NAMALWA (cell line): ENCODE measurements at places on chromosomes 4 and X.

- no peak for DNase-seq
Measured at GRCh38 chrX:100685997-100686305, 42.0 kb downstream of the SRPX2 start.

GRCh38 chrX:16160729-16161128 lies 6.6 kb upstream of the MAGEB17 start:
- no peak for DNase-seq

- DNase-seq = no peak
Measured at GRCh38 chrX:53196678-53197077, 28.3 kb downstream of the KDM5C start.

DNA sequence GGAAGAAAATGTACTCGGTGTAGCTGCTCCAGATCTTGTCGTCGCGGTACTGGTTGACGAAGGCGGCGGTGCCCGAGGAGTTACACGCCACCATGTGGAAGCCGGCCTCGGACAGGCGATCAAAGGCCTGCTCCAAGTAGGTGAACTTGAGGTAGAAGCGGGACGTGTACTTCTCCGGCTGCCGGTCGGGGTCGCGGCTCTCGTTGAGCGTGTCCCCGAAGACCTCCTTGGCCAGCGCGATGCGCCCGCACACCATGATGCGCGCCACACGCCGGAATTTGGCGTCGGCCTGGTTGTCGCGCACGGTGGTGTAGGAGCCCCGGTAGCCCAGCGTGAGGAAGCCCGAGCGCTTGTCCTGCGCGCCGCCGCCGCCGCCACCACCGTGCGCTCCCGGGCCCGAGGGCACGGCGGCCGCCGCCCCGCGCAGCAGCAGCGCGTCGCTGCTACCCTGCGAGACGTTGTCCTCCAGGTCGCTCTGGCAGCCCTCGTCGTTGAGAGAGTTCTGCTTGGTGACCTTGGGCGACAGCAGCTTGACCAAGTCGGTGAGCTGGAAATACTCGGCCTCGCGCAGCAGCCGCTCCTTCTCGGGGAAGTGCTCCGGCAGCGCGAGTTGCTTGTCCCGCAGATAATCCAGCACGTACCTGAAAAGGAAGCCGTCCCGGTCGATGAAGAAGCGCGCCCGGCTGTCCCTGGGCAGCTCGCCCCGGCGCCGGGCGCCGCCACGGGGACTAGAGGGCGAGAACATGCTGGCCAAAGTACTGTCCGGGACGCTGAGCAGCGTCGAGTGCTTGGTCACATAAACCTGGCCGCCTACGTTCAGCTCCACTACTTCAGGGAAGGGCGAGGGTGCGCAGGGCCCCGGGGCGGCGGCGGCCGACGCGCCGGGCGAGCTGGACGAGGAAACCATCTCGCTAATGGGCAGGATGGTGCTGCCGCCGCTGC lies 775 bp downstream of the KCTD8 start:
- DNase-seq = no peak

GRCh38 chrX:119745283-119745848 lies 13.0 kb upstream of the SOWAHD start:
- no peak for DNase-seq

- DNase-seq = no peak
Measured at GRCh38 chrX:70134116-70134477, 850 bp downstream of the IGBP1 start.

DNA sequence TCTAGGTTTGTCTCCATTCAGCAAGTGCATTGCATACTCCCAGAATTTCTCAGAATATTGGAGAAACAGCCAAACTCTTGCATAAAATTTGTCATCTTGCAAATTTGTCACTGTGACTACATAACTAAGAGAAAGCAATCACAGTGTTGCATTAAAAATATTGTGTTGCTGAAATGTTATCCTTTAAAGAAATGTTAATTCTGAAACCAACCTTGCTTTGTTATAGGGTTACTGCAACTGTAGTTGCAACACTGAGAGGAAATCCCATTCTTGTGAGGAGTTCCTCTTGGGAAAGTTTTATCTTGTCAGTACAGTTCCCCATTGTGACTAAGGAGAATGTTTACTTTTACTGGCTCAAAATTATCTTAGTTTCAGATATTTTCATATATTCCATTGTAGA lies 20.9 kb downstream of the CYBB start:
- DNase-seq = no peak

DNA sequence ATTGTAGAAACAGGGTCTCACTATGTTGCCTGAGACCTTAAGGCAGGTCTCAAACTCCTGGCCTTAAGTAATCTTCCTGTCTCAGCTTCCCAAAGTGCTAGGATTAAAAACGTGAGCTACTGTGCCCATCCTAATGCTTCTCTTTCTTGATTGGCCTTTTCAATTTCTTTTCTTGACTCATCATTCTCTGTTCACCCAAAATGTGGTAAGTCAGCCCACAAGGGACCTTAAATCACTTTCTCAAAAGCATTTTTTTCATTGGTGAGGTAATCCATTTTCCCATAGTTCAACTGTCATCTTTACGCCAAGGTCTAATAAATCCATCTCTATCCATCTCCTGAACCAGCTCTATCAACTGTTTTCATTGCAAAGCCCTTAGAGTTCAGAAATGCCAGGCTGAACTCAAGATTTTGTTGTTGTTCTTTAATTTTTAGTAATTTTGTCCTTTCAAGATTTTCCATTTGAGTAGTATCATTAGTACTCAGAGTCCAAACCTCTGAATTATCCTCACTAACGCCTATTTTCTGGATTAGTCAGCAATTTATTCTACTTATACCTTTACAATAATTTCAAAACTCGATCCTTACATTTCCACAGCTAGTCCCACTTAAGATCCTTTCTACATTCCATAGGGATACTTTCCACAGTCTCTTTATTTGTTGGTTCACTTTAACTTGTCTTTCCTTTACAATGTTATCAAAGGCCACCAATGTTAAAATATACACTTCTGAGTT lies 528.6 kb downstream of the IL15 start:
- DNase-seq = no peak

DNA sequence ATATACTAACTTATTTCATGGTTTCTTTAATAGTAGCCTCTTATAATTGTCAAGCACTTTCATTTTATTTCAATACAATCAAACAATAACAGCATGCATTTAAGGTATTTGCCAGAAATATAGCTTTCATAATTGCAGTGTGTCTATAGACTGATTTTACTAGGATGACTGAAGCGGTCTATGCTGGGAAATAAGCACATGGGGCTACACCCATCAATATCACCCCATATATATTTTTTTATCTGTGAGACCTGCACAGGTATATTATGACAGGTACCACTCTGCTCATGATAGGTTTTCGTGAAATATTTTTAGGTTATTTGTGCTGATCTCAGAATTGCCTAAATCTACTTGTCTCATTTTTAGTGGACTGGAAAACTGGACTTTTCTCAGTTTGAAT lies 229.1 kb upstream of the PITX2 start:
- DNase-seq = no peak

DNA sequence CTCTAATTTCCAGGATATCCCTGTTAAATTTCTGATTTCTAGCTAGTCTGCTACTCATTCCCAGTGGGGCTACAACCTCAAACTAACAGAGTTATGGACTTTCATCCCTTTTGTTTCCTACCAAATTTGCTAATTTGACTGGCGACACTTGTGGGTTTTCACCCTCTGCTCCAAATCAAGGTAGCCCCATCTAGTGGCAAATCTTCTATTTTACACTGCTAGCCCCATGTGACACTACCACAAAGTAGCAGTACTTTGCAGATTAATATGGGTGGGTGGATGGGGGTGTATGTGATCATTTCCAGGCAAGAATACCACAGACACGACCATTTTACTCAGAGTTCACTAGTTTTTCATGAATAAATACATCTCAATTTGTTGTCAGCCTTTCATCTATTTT lies 150.3 kb downstream of the MSL3 start:
- DNase-seq = peak; percentile 51

- no peak for DNase-seq
Measured at GRCh38 chr4:19025031-19025430, 1003.5 kb upstream of the LCORL start.

DNA sequence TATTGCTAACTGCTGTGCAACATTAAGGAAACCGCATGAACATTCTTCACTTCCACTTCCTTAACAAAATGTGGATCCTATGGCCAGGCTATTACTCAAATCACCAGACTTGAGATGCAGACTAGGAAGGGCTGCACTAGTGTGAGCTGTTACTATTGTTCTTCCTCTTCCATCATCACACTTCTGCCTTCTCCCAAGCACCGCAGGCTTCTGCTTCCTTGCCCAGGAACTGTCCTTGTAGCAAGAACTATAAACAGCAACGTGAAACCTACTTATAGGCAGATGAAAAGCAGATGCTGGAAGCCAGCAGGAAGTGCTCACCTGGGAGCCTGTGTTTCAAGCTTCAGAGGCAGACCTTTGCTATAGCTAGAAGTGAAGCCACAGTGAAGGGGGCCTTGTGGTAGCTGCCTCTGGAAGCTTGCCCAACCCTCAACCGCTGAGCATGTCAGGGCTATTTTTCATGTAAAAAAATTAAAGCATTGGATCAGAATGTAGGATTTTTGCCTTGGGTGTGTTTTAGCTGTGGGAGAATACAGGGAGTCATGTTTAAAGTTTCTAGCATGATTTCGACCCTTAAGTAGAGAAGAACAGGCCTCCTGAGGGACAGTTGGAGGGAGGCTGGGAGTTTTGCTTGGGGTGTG lies 43.9 kb downstream of the CLNK start:
- DNase-seq = no peak
